ENCODE measurements at places on chromosomes 4 and X.

DNA sequence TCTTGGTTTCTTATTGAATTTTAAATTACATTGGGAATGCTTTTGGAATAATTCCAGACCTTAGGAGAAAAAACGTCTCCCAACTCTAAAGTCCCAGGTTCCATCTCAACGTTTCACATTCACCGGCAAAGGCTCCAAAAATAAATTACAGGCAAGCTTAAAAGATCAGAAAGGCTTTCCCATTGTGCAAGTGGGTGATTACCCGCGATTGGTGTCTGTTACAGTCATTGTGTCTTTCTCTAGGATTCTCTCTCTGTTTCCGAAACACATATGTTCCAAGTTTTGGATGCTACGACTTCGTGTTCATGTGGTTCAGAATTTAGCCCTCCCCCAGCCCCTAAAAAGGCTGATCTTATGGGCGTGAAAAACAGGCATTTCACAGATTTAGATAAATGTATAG is 41.8 kb downstream of the PALLD start:
- DNase-seq = no peak

- no peak for DNase-seq
Observed at GRCh38 chrX:24202465-24203031, 53.0 kb downstream of the ZFX start.

GRCh38 chr4:154779362-154779947 is 1.6 kb upstream of the RBM46 start:
- no peak for DNase-seq

DNA sequence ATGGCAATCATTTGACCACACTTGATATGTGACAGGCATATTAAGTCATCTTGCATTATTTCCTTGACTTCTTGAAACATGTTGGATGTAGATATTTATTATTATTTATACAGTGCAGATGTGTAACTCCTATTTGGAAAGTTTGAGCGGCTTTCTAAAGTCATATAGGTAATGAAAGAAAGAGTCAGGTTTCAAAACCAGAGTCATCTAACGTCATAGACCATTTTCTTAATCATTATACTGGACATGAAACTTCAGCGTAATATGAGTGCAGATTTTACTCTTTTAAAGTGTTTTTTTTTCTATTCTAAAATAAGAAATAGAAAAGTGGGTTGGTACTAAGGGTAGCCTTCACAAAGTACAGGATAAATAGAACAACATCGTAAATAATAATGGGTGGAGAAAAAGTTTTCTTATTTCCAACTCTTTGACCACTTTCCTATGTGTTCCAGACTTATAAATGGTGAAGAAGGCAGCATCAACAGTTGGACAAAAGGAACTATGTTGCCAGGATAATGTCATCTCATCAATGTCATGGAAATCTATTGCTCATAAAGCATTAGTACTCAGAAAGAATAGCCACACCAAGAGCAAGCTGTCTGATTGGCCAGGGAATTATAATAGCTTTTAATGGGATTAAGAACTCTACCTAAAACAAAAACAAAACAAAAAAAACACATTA is 108.0 kb upstream of the PCDH18 start:
- DNase-seq = no peak

- DNase-seq = no peak
Observed at GRCh38 chr4:48766131-48766792, 13.8 kb downstream of the FRYL start.

GRCh38 chr4:14264437-14264836 is 636.9 kb upstream of the BOD1L1 start:
- no peak for DNase-seq

GRCh38 chr4:26860922-26861433 is 337 bp downstream of the STIM2 start:
- no peak for DNase-seq

- DNase-seq = no peak
Observed at GRCh38 chr4:3730422-3731190, 35.6 kb upstream of the ADRA2C start.
